ENCODE measurements at places on chromosomes 12 and 14. TPM values are rescaled to one million over a fixed set of nuclear protein-coding genes. Genes with fewer than 3 reads are reported as not detected.

The GABARAPL1 gene
- 38.8 TPM for total RNA-seq

The HOXC10 gene
- total RNA-seq = not detected

The DUSP6 gene
- total RNA-seq = 503 TPM

The AQP6 gene
- total RNA-seq = under 0.01 TPM

The BDKRB2 gene
- total RNA-seq = 0.97 TPM

The DAO gene
- total RNA-seq = not detected

The CPNE6 gene
- total RNA-seq = not detected

The TRHDE gene
- total RNA-seq = 3.8 TPM

The SPTB gene
- total RNA-seq = not detected

The LRRC10 gene
- not detected for total RNA-seq

The RNASE7 gene
- total RNA-seq = not detected

The WNT1 gene
- not detected for total RNA-seq

The CARMIL3 gene
- not detected for total RNA-seq

The MAP3K9 gene
- total RNA-seq = under 0.01 TPM

The CRACR2A gene
- total RNA-seq = 6.2 TPM

The EFS gene
- not detected for total RNA-seq

The LTBR gene
- total RNA-seq = 32.7 TPM
